Activated CD4-positive, alpha-beta T cell treated with anti-CD3 and anti-CD28 coated beads, Interleukin-2, amount 50 U/mL, for 4 hours (primary cell): ENCODE measurements at places on chromosomes 6 and 20.

- no peak for DNase-seq
Measured at GRCh38 chr6:170111141-170111664, 179.7 kb downstream of the DLL1 start.

GRCh38 chr6:7532821-7533220 lies 8.7 kb upstream of the DSP start:
- DNase-seq, result no peak

- DNase-seq, result no peak
Measured at GRCh38 chr6:26218824-26219223, 131.6 kb downstream of the HFE start.

DNA sequence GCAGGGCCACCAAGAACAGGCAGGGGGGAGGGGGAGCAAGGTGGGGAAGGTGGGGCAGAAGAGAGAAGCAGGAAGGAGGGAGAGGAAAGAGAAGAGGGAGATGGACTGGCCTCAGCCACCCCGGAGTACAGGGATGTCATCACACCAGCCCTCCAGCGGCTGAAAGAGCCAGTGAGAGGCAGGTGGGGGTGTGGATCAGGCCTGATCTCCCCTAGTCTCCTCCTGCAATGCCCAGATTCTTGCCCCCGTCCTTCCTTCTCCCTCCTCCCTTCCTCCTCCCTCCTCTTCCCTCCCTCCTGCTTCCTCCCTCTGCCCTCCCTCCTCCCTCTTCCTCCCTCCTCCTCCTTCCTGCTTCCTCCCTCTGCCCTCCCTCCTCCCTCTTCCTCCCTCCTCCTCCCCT lies 61.5 kb downstream of the YTHDF1 start:
- DNase-seq, result no peak

- no peak for DNase-seq
Measured at GRCh38 chr20:14093652-14094051, 98.3 kb downstream of the MACROD2 start.

DNA sequence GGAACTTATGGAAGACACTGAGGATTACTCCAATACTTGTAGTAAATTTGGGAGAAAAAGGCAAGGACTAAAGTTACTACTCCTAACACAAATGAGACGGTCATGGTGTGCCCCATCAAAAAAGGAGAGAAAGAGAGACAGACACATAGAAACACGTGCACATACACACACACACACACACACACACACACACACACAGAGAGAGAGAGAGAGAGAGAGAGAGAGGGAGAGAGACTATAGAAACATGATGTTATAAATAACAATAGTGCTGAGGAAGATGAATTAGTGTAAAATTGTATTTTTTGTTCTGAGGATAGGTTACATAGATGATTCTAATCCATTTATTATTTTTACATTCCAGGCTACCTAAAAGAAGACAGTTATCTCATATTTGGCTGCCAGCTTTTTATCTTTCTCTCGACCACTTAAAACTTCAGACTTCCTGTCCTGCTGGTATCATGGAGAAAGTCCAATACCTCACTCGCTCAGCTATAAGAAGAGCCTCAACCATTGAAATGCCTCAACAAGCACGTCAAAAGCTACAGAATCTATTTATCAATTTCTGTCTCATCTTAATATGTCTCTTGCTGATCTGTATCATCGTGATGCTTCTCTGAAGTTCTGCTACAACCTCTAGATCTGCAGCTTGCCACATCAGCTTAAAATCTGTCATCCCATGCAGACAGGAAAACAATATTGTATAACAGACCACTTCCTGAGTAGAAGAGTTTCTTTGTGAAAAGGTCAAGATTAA lies 10.5 kb downstream of the PLN start:
- DNase-seq, result no peak

GRCh38 chr6:134708079-134708478 lies 241.8 kb downstream of the ALDH8A1 start:
- DNase-seq, result no peak

- no peak for DNase-seq
Measured at GRCh38 chr6:20814494-20814893, 280.2 kb downstream of the CDKAL1 start.

DNA sequence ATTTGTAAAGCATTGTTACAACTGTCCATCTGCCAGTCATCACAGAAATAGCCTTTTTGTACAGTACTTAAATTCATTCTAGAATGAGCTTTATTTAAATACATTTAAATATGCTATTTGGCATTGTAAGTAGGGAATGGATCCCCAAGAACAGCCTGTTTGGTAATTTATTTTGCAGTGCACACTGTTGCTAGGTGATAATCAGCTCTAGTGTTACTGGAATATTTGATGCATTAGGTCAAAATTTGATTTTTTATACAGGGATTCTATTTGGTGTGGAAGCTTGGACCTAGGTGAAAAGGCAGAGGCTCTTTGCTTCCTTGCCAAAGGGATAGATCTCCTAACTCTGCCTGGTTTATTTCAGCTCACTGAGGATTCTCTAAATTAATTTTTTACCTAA lies 593.7 kb downstream of the EPM2A start:
- no peak for DNase-seq

GRCh38 chr6:122438975-122439374 lies 32.6 kb downstream of the SERINC1 start:
- no peak for DNase-seq

DNA sequence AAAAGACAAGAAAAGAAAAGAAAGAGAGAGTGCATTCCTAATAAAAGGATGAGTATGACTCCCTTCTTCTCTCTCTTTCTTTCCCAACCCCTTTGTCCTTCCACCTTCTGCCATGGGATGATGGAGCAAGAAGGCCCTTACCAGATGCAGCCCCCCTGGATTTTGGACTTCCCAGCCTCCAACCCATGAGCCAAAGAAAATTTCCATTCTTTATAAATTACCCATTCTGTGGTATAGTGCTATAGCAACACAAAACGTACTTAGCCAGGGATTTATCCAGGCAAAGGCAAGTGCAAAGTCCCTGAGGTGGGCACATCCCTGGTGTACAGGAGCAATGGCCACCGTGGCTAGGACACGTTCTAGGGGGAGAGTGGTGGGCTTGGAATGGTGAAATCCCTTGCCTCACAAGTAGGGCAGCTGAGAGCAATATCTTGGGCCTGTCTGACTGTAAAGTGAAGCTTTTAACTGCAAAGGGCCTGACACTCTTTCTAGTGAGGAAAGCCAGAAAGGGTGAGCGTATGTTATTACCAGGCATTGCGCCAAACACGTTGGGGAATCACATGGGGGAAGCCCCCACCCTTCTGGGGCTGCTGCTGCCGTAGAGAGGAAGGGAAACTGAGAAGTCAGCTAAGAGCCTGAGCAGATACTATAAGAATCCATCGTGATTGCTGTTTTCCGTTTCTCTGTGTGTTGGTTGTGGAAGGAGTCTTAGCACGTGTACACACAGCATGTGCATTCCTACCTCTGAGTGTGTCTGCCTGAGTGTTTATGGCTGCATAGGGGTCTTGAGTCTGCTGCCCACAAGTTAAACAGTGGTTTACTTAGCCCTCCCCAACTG lies 50.7 kb upstream of the SIRPA start:
- no peak for DNase-seq

- no peak for DNase-seq
Measured at GRCh38 chr6:89008815-89009374, 45.5 kb upstream of the RNGTT start.

GRCh38 chr6:158647501-158647900 lies 2.4 kb upstream of the SYTL3 start:
- DNase-seq, result no peak

- DNase-seq, result no peak
Measured at GRCh38 chr6:45631396-45631795, 253.7 kb upstream of the SUPT3H start.

GRCh38 chr6:105900125-105900937 lies 185.8 kb upstream of the PRDM1 start:
- DNase-seq, result no peak
